Neural progenitor cell (in vitro differentiated cells): ENCODE measurements at places on chromosomes 13 and 19. TPM values are rescaled to one million over a fixed set of nuclear protein-coding genes. Genes with fewer than 3 reads are reported as not detected.

DNA sequence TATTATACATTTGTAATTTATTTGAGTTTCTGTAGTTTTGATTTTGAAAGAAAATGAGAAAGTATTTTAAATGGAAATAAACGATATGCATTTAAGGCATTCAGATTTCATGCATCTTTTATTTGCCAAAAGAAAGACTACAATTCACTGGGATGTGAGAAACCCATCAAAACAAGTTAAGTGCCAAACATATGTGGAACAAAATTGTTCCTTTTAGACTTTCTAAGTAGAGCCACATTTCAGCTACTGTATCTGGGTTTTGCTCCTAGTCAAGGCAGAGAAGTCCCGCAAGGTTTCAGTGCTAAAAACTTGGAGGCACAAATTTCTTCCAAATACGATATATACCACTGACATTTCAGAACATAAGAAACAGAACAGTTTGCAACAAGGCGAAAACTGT, 1191.9 kb downstream of the SLITRK5 start:
- no peaks in the 10 kb centered on the region for H3K4me1 ChIP-seq

GRCh38 chr13:44576351-44577235, 463 bp upstream of the TSC22D1 start:
- peak; percentile 62 for DNase-seq
- no peaks in the 10 kb centered on the region for H3K27me3 ChIP-seq
- H3K36me3 ChIP-seq: no peaks in the 10 kb centered on the region
- peak overlapping the region; percentile 96 for H3K27ac ChIP-seq
- peak overlapping the region; percentile 94 for H3K4me3 ChIP-seq

DNA sequence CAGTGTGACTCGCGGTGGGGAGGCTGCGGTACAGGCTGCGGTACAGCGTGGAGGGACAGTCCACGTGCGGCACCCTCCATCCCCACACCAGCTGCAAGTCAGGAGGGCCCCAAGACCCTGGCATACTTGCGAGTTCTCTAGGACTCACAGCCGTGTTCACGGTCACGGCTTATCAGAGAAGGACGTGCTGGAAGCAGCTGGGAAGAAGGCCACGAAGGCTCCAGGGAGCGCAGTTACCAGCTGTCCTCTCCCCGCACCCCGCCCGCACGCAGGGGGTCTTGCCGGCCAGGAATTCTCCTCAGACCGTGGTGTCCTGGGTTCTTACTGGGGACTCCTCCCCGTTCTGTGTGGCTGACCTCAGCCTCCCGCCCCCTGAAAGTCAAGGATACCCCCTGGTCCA, 6.2 kb downstream of the ZNF444 start:
- no peak for DNase-seq
- no peak overlapping the region for H3K27ac ChIP-seq
- peaks cover 5% of the 10 kb centered on the region for H3K4me1 ChIP-seq
- H3K36me3 ChIP-seq: no peaks in the 10 kb centered on the region

DNA sequence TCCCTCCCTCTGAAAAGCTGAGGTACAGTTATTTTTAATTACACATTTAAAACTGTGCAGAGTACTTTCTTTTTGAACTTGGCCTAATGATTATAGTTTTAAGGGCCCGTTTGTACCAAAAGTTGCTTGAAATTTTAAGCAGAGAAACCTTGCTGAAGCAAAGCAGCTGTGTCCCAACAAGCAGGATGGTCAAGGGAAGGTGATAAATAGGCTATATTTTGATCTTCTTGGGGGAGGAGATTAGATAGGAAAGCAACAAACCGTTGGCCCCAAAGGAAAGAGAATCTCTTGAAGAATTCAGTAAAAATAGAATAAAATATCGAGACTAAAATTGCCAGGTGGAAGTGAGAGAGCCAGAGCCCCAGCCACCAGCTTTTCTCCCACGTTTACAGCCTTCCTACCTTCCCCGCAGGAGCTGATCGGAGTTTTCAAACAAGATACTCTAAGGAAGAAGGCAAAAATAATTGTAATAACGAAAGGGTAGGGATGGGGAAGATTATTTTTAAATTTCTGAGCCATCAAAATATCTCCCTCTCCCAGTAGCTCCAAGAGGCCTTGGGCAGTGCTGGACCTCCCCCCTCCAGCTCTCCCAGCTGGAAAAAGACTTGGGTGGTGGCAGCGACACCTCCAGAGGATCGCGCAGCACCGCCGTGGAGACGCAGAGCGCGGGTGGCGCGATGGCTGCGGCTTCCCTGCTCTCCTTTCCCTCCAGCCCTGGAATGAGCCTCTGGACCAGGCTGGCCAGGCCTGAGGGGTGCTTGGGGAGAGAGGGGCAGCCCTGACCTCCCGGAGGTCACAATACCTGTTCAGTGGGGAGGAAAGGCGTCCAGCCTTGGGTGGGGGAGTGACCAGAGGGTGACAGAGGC, 5.8 kb downstream of the ZIC2 start:
- peaks cover 35% of the 10 kb centered on the region for H3K36me3 ChIP-seq
- peak overlapping the region; percentile 49 for H3K27ac ChIP-seq
- H3K4me3 ChIP-seq: peak overlapping the region; percentile 67
- H3K27me3 ChIP-seq: peaks cover 51% of the 10 kb centered on the region
- DNase-seq: peak; percentile 71

GRCh38 chr19:1942078-1942933, 1.3 kb downstream of the CSNK1G2 start:
- H3K4me1 ChIP-seq: peaks cover 17% of the 10 kb centered on the region
- H3K4me3 ChIP-seq: peak overlapping the region; percentile 89
- H3K27ac ChIP-seq: peak overlapping the region; percentile 89
- H3K36me3 ChIP-seq: no peaks in the 10 kb centered on the region
- H3K27me3 ChIP-seq: no peaks in the 10 kb centered on the region

GRCh38 chr13:83008212-83008929, 873.9 kb downstream of the SLITRK1 start:
- no peaks in the 10 kb centered on the region for H3K36me3 ChIP-seq
- no peak for DNase-seq
- H3K4me1 ChIP-seq: no peaks in the 10 kb centered on the region
- H3K27me3 ChIP-seq: no peaks in the 10 kb centered on the region
- no peak overlapping the region for H3K4me3 ChIP-seq
- no peak overlapping the region for H3K27ac ChIP-seq

Gene RNF225
- total RNA-seq: 0.62 TPM in 1 of 2 replicates, not detected in the other

DNA sequence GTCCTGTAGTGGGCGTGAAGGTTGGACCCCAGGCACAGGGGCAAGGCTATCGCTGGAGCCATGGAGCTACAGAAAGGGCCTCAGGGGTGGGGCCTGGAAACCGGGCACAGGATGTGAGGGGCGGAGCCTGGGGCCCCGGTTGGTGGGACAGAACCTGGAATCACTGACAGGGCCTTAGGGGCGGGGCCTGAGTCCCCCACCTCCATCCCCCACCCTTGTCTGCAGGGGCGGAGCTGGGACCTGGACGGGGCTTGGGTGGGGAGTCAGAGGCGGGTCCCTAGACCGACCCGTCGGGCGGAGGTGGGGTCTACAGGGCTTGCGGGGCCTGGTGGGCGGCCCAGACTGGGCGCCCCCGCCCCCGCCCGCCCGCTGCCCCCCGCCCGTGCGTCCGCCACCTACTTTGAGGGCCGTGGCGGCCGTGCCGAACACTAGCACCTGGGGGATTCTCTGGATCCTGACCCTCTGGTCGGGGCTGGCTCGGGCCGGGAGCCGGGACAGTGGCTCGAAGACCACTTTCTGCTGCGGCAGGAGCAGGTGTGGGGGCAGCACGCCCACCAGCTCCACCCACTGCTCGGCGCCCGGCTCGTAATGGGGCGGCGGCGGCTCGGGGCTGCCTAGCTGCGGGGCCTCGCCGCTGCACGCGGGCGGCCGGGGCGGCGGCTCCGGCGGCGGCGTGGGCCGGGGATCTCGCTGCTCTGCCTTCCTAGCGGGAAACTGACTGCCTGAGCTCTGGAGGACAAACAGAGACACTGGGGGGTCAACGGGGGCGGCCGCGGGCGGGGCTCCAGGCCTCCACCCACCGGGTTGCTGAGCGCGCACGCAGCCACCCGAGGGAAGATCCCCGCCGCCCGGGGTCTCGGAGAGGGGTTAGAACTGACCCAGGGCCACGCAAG, 26.3 kb downstream of the DCAF15 start:
- H3K27me3 ChIP-seq: peaks cover 6% of the 10 kb centered on the region
- H3K27ac ChIP-seq: no peak overlapping the region
- peak overlapping the region; percentile 49 for H3K4me3 ChIP-seq
- H3K36me3 ChIP-seq: no peaks in the 10 kb centered on the region
- peak; percentile 97 for DNase-seq
- peaks cover 14% of the 10 kb centered on the region for H3K4me1 ChIP-seq

DNA sequence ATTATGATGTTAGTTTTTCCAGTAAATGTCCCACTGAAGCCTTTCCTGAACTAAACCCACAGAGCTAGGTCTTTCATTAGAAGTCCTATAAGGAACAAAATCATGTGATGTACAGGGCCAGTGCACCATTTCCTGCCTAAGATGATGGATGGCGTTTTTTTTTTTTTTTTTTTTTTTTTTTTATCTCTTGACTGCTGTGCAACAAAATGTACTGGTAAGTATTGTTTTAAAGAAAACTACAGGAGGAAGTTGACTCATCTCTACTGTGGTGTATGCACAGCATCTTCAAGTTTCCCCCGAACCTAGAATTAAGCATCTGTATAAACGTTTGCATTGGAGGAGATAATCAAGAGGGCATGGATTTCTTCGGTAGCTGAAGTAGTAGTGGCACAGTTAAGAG, 197.5 kb downstream of the NBEA start:
- no peak overlapping the region for H3K4me3 ChIP-seq
- H3K27ac ChIP-seq: no peak overlapping the region
- peaks cover 4% of the 10 kb centered on the region for H3K36me3 ChIP-seq
- no peaks in the 10 kb centered on the region for H3K27me3 ChIP-seq

Gene ZNF714
- 61.3 and 102 TPM in 2 replicates for total RNA-seq
